ENCODE measurements at places on chromosomes 1 and 21.
A peak's percentile ranks its signal among the peaks of the same experiment; 100 is the strongest.

GRCh38 chr1:21362096-21362495 lies 71.8 kb upstream of the ECE1 start:
- DNase-seq = no peak

GRCh38 chr21:21084179-21084578 lies 86.0 kb downstream of the NCAM2 start:
- no peak for DNase-seq

- DNase-seq = no peak
These were observed 2.2 kb upstream of the GBP6 start for GRCh38 chr1:89361681-89362080.

DNA sequence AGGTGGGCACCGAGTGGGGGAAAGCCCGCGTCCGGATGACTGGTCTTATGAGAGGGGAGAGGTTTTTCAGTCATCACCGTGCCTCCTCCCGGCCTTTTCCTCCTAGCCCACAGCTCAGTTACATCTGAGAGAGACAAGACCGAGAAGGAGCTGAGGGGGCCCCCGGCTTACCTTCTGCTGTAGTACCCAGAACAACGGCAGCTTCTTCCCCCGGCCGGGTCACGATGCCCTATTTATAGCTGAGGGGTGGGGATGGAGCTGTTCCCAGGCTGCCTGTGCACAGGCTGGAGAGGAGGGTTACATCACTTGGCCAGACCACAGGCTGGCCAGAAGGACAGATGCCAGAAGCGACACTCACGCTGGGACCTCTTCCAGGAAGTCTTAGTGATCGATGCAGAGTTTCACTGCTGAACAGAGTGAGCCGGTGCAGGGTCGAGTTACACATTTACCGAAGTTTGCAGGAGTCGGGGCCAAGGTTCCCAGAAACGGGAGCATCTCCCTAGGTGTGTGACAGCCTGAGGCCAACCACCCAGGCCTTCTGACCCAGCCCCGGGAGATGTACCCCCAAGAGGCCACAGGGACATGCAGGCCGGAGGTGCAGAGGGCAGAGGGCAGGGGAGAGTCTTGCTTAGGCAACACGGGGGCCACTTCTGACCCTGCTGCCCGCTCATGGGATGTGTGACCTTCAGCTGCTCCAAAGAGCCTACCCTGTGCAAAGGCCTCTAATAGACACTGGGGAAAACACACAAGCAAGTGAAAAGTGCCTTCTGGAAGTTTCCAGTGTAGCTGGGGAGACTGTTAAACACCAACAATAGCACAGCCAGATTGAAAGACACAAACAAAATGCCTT lies at the start of gene AGT:
AGT (minus strand) TSS at position 208 of the 850 bp plus-strand sequence. CDS start 3,299 bp downstream, outside the sequence.
- peak; percentile 81 for DNase-seq

DNA sequence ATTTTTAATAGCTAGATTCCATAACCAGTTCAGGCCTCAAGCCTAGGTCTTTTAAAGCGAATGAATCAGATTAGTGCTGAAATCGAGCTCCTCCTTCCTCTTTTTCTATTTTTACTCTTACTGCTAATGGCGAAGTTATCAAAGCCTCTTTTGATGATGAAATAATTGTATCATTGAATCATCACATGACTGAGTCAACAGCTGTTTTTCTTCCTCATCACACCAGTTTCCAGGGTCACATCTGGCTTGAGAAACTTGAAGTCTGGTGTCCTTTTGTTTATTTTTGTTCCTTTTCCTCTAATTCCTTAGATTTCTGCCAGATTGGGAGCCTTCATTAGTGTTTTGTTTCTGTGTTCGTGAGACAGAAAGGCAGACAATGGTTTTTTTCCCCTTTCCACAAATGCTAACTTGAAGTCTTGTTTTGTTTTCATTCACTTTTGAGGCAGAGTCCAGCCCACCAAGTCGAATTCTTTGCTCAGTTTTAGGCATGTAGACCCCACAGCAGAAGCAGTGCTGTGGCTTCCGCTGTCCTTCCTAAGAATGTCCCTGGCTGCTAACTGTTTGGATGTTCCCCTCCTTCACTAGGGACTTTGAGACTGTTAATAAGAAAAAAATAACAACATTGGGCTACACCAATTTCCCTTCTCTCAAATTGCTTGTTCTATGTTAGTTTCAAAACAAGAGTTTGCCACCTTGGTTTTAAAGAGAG lies 51.9 kb upstream of the FMOD start:
- peak; percentile 80 for DNase-seq

- DNase-seq = no peak
These were observed 367.1 kb upstream of the ADGRL2 start for GRCh38 chr1:81433676-81434075.

GRCh38 chr1:164265232-164265631 lies 293.8 kb upstream of the PBX1 start:
- no peak for DNase-seq

- no peak for DNase-seq
These were observed 103.7 kb upstream of the SOD1 start for GRCh38 chr21:31555741-31556191.

DNA sequence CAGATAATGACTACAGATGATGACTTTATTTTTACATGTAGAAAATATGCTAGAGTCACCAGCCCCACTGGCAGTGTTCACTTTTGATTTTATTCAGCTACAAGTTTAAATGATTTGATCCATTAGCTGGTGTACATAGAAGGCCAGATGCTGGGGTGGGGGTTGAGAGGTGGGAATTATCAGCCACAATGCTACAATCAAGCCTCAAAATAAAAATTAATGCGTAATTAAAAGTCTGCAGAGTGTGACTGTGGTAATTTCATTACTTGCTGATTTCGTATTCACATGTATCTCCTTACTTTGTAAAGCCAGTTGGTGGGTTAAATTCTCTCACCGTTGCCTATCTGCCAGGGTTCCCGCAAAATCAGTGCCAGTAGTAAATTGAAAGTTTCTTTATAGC lies 109.3 kb downstream of the GALNT2 start:
- DNase-seq = no peak

DNA sequence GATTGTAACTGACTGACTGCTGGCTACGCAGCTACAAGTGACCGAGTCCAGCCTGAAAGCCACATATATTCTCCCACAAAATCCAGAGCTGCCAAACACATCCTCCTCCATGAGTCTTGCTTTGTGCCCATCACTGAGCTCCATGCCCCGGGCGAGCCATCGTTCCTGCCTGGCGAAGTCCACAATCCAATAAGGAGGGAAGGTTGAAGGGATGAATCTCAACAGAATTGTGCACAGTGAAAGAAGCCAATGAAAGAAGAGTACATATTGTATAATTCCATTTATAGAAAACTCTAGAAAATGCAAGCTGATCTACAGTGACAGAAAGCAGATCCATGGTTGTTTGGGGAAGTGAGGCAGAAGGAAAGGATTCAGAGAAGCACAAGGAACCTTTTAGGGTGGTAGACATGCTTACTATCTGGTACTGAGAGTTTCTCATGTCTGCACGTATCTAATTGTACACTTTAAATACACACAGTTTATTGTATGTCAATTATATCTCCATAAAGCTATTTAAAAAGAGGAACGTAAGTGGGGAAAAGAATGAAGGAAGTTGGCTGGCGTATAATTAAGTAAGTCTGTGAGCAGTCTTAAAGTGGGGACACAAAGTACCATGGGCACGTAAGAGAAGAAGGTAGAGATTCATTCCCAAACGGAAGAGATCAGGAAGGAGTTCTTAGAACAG lies 115.9 kb upstream of the JUN start:
- no peak for DNase-seq

Measured in EL (cell line).